ENCODE measurements at places on chromosomes 5 and 9. TPM values are rescaled to one million over a fixed set of nuclear protein-coding genes. Genes with fewer than 3 reads are reported as not detected.

The TPRN gene
- total RNA-seq: 31.9 TPM

The FBXO10 gene
- total RNA-seq: 9.0 TPM

The SET gene
- 840 TPM for total RNA-seq

- no peaks in the 10 kb centered on the region for H3K36me3 ChIP-seq
- no peak overlapping the region for H3K27ac ChIP-seq
- DNase-seq: no peak
Measured at GRCh38 chr9:126395439-126396212, 69.0 kb downstream of the MVB12B start.

DNA sequence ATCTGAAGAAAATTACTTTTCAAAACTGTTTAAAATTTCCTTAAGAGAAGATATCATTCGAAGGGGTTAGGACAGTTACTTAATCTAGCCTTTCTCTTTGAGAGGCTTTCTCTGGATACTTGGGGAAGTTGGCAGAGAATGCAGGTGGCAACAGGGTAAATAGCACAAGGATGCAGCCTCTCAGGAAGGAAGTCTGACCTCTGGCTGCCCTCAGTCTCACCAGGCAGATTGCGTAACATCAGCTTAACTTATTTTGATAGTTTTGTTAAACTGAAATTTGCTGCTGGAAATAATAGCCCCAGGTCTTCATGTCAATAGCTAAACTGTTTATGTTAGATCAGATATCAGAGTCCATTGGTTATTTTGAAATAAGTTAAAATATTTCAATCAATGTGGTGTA lies 20.4 kb downstream of the CCDC192 start:
- no peaks in the 10 kb centered on the region for H3K36me3 ChIP-seq
- DNase-seq: no peak
- no peaks in the 10 kb centered on the region for H3K4me1 ChIP-seq

GRCh38 chr9:127835991-127836516 lies 18.4 kb downstream of the ENG start:
- no peak overlapping the region for H3K4me3 ChIP-seq
- H3K27ac ChIP-seq: no peak overlapping the region
- H3K27me3 ChIP-seq: no peaks in the 10 kb centered on the region
- H3K36me3 ChIP-seq: no peaks in the 10 kb centered on the region
- H3K4me1 ChIP-seq: peaks cover 20% of the 10 kb centered on the region

- H3K4me1 ChIP-seq: no peaks in the 10 kb centered on the region
- no peaks in the 10 kb centered on the region for H3K27me3 ChIP-seq
- H3K27ac ChIP-seq: no peak overlapping the region
- no peaks in the 10 kb centered on the region for H3K36me3 ChIP-seq
- H3K4me3 ChIP-seq: no peak overlapping the region
- no peak for DNase-seq
Measured at GRCh38 chr5:58641533-58641932, 58.7 kb downstream of the RAB3C start.

DNA sequence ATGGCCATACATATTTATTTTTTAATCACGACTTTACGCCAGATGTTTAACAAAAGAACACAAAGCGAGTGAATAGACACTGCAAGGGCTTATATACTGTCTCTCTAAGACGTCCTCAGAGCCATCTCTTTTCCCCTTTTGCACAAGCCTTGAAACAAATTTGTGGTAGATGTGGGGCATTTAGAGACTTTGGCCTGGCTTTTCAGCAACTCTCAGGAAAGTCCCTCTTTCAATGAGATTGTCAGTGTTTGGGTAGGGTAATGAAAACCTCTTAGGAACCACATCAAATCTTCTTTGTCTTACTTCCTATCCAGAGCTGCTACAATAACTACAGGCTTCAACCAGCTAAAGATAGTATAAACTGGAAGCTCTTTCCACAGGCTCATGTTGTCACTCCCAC lies 380.0 kb downstream of the ANXA1 start:
- no peak overlapping the region for H3K4me3 ChIP-seq
- H3K27ac ChIP-seq: no peak overlapping the region
- no peak for DNase-seq
- H3K27me3 ChIP-seq: no peaks in the 10 kb centered on the region
- H3K4me1 ChIP-seq: no peaks in the 10 kb centered on the region

- H3K4me3 ChIP-seq: no peak overlapping the region
- no peak overlapping the region for H3K27ac ChIP-seq
- H3K27me3 ChIP-seq: no peaks in the 10 kb centered on the region
Measured at GRCh38 chr5:36028816-36029465, 37.7 kb downstream of the UGT3A2 start.

GRCh38 chr5:144451187-144451973 lies 280.7 kb downstream of the KCTD16 start:
- H3K4me3 ChIP-seq: no peak overlapping the region
- H3K4me1 ChIP-seq: no peaks in the 10 kb centered on the region
- no peaks in the 10 kb centered on the region for H3K27me3 ChIP-seq

- DNase-seq: no peak
- H3K36me3 ChIP-seq: no peaks in the 10 kb centered on the region
- H3K4me1 ChIP-seq: no peaks in the 10 kb centered on the region
- H3K4me3 ChIP-seq: no peak overlapping the region
Measured at GRCh38 chr9:107630156-107630555, 140.6 kb upstream of the KLF4 start.

- no peak overlapping the region for H3K4me3 ChIP-seq
- no peak for DNase-seq
- no peaks in the 10 kb centered on the region for H3K4me1 ChIP-seq
- H3K27me3 ChIP-seq: no peaks in the 10 kb centered on the region
- no peak overlapping the region for H3K27ac ChIP-seq
Measured at GRCh38 chr5:106269252-106269843, 1401.4 kb downstream of the EFNA5 start.

DNA sequence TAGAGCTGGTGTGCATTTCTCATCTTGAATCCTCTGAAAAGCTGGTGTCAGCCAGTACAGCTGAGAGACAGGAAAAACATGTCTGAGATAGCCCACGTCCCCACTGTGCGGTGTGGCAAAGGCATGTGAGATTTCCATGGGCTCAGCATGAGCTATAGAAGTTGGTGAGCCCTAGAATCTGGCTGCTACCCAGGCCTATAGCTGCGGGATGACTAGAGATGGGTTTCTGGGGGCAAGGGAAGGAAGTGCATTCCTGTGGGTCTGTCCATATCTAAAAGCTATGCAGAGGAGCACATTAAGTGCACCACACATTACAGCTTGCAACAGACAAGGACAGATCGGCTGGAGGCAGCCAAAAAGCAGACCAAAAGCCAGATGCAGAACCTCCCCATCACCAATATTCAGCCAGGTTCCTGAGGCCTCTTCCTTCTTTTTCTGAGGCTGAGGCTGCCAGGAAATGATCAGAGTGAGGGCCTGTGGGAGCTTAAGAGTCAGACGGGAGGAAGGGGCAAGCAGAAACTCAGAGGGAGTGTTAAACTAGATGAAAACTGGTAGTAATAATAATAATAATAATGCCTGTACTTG lies 55.8 kb upstream of the RANBP3L start:
- H3K27ac ChIP-seq: no peak overlapping the region
- H3K4me3 ChIP-seq: no peak overlapping the region
- no peak for DNase-seq

DNA sequence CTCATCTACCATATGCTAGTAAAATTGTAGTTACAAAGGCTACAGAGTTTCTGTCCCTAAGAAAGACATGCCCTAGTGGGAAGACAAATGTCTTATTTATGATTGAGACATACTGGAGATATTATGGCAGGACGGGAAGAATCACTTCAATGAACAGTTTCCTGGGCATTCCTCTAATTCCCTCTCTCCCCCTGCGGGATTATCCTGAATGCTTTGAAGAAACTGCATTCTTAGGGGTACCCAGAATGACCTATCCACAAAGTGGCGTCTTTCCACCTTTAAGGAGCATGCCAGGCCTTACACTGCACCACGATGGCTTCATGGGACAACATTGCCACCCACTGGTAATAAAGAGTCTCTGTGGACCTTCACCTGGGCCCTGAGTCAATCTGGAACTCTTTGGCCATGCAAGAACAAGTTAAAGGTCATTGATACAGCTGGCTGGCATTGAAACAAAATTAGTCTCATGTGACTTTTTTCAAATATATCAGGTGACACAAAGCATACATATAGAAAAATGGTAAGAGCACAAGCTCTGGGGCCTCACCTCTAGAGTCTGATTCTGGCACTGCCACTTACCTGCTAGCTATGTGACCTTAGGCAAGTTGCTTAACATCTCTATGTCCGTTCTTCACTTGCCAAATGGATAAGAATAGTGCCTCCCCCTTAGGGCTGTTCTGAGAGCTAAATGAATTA lies 32.0 kb downstream of the ANKRD55 start:
- H3K27ac ChIP-seq: no peak overlapping the region
- H3K4me3 ChIP-seq: no peak overlapping the region
- H3K27me3 ChIP-seq: no peaks in the 10 kb centered on the region

All from K562 (cell line).